IPS DF 6.9 (cell line): ENCODE measurements at places on chromosomes 3 and 15.

DNA sequence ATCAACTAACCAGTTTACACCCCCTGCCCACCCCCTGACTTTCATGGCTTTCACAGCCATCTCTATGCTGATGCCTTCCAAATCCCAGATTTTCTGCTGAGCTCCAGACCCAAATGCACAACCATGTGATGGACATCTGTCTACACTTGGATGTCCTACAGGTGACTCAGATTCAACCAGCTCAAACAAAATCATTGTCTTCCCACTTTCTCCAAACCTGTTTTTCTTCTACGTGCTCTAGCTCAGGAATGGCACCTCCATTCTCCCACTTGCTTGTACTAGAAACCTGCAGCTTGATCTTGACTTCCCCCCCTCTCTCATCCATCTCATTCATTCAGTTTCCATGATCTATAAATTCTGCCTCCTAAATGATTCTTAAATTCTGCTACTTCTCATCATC lies 34.1 kb upstream of the RARRES1 start:
- no peak overlapping the region for H3K4me3 ChIP-seq
- DNase-seq = no peak

GRCh38 chr15:77811270-77811669 lies 178.6 kb upstream of the LINGO1 start:
- H3K27me3 ChIP-seq = no peaks in the 10 kb centered on the region

DNA sequence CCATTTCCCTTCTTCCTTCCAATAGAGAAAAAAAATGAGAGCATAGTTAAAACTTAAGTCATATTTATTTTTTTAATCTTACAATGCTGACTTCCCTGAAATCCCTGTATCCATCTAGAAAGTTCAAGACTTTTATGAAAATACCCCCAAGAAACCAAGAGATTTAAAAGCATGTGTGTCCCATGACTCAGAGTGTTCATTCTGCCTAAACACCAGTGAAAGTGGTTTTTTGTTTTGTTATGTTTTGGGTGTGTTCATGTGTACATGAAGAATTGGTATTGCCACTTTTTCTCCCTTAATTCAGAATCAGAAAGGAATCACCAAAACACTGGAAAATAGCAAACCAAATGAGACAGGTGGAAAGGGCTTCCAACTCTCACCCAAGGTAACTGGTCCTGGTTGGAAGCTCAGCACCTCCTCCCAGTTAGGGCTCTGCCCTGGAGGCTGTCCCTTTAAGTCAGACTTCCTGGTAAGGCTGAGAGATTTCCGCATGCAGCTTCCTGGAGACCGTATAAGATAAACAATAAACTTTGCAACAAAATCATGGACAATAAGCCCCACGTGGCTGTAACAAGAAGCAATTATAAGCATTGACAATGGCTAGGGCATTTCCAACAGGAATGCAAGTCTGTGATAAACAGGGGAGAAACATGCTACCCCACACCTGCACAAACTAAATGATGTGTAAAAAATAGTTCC lies 121.9 kb upstream of the ARHGEF3 start:
- no peaks in the 10 kb centered on the region for H3K27me3 ChIP-seq
- no peaks in the 10 kb centered on the region for H3K36me3 ChIP-seq
- H3K4me3 ChIP-seq = no peak overlapping the region
- no peak overlapping the region for H3K27ac ChIP-seq
- DNase-seq = no peak

DNA sequence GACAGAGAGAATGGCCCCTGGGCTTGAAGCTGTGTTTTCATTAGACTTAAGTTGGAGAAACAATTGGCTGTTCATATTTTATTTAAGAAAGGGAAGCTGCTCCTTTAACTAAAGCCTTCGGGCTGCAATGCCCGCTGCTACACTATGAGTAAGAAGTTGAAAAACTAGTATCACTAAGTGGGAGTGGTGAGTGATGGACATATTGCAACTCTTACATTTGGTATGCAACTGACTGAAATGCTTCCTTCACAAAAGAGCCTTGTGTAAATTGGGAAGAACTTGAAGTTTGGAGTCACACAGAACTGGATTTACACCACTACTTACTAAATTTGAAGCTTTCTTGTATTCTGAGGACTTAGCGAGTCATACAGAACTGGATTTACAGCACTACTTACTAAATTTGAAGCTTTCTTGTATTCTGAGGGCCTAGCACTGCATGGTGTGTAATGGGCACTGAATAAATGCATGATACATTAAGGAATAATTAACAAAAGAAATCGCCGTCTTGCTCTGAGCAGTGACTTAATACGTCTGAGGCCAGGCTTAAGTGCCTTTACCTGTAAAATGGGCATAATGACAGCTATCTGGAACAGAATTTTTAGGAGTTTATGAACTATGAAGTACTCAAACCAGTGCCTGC lies 149.5 kb downstream of the RYR3 start:
- no peak for DNase-seq
- H3K4me3 ChIP-seq = no peak overlapping the region
- no peaks in the 10 kb centered on the region for H3K36me3 ChIP-seq
- no peak overlapping the region for H3K27ac ChIP-seq
- no peaks in the 10 kb centered on the region for H3K27me3 ChIP-seq

GRCh38 chr15:38091078-38091645 lies 156.7 kb downstream of the TMCO5A start:
- H3K36me3 ChIP-seq = no peaks in the 10 kb centered on the region
- no peaks in the 10 kb centered on the region for H3K4me1 ChIP-seq
- H3K4me3 ChIP-seq = no peak overlapping the region
- H3K27ac ChIP-seq = no peak overlapping the region
- no peaks in the 10 kb centered on the region for H3K27me3 ChIP-seq

- no peaks in the 10 kb centered on the region for H3K27me3 ChIP-seq
- H3K4me3 ChIP-seq = no peak overlapping the region
- no peak overlapping the region for H3K27ac ChIP-seq
- no peaks in the 10 kb centered on the region for H3K36me3 ChIP-seq
Measured at GRCh38 chr3:36548712-36549111, 168.4 kb downstream of the STAC start.

DNA sequence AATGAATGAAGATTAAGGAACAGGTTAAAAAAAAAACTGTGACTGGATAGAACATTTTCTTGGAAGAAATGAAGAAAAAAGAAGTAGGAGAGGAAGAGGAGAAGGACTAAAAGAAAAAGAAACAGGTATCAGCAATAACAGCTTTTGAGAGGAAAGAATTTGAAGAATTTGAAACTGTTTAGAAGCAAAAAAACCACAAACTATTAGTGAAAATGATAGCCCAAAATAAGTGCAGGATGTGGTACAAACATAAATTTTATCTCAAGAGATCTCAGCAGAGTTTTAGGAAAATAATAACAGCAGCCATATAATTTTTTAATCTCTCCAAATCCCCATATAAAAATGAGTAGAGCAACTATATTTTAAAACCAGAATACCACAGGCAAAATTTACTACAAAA lies 8.8 kb upstream of the A4GNT start:
- no peak overlapping the region for H3K27ac ChIP-seq
- H3K36me3 ChIP-seq = no peaks in the 10 kb centered on the region
- no peak for DNase-seq
- H3K27me3 ChIP-seq = no peaks in the 10 kb centered on the region

- H3K27ac ChIP-seq = no peak overlapping the region
- no peak for DNase-seq
- no peaks in the 10 kb centered on the region for H3K36me3 ChIP-seq
Measured at GRCh38 chr15:60889006-60889405, 340.1 kb downstream of the RORA start.

DNA sequence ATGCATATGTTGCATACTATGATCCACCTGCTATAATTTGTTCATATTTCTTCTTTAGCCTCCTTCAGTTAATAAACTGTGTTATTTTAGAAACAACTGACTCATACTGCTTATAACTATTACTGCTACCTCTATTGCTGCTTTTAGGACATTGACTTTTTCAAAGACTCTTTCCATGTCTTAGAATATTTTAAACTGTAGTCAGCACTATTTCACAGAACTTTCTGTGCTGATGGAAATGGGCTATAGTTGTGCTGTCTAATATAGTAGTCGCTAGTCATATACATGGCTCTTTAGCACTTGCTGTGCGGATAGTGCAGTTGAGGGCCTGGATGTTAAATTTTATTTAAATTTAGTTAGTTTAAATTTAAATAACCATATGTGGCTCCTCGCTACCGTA lies 55.6 kb downstream of the NEK11 start:
- no peak overlapping the region for H3K4me3 ChIP-seq
- no peak overlapping the region for H3K27ac ChIP-seq
- no peak for DNase-seq

DNA sequence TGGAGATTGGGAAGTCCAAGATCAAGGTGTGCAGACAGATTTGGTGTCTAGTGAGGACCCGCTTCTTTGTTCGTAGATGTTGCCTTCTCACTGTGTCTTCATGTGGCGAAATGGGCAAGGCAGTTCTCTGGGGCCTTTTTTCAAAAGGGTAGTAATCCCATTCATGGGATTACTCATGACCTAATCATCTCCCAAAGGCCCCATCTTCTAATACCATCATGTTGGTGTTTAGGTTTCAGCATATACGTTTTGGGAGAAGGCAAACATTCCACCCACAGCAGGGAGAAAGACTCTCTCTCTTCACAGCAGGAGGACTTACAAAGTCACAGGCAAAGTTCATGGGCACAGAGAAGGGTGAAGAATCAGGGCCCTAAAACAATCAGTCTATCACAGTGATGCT lies 252.1 kb downstream of the RPLP1 start:
- no peak overlapping the region for H3K4me3 ChIP-seq
- no peak overlapping the region for H3K27ac ChIP-seq
- H3K36me3 ChIP-seq = no peaks in the 10 kb centered on the region
- DNase-seq = no peak
- no peaks in the 10 kb centered on the region for H3K27me3 ChIP-seq

GRCh38 chr15:65695081-65695480 lies 73.3 kb downstream of the SLC24A1 start:
- H3K27ac ChIP-seq = no peak overlapping the region
- H3K4me3 ChIP-seq = no peak overlapping the region
- H3K4me1 ChIP-seq = no peaks in the 10 kb centered on the region
- H3K27me3 ChIP-seq = no peaks in the 10 kb centered on the region
- H3K36me3 ChIP-seq = no peaks in the 10 kb centered on the region

DNA sequence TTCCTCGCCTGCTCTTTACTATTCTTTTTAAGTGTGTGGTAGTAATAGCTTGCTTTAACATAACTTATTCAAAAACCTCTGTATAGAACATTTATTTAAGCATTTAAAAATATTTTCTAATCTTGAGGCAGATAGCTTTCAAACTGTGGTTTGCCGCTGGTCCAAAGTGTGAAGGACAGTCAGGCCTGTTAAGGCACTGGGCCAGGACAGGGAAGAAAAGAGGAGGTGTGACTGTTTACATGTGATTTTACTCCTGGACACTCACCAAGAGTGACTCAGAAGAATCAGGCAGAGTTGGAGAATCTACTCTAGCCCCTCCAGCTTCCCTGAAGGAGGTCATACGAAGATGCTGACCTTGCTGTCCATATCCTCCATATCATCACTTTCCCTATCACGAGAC lies 44.7 kb downstream of the CEP152 start:
- 0 out of 2 replicates have a peak, but pooled peaks cover 4% of the 10 kb centered on the region for H3K36me3 ChIP-seq
- no peak overlapping the region for H3K27ac ChIP-seq
- no peaks in the 10 kb centered on the region for H3K4me1 ChIP-seq
- no peak overlapping the region for H3K4me3 ChIP-seq

DNA sequence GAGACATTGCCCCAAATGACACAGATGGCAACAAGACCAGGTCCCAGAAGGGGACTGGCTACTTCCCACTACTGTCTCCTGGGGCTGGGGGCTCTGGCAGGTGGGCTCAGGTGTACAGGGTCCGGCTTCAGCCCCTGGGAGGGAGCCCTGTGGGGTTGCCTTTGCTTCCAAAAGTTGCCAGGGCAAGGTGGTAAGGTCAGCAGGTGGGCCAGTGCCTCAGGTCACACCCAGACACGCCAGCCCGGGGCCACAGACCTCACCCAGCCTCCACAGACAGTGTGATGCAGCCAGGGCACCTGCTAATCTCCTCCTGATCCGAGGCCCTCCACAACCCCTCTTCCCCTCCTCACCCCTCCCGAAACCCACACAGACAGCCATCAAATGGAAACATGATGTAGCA lies 7.5 kb downstream of the OXTR start:
- H3K36me3 ChIP-seq = no peaks in the 10 kb centered on the region
- no peak overlapping the region for H3K27ac ChIP-seq
- H3K4me3 ChIP-seq = no peak overlapping the region
- no peaks in the 10 kb centered on the region for H3K4me1 ChIP-seq
- DNase-seq = no peak
- peaks cover 2% of the 10 kb centered on the region; the same call in 1 of the 2 replicates for H3K27me3 ChIP-seq

DNA sequence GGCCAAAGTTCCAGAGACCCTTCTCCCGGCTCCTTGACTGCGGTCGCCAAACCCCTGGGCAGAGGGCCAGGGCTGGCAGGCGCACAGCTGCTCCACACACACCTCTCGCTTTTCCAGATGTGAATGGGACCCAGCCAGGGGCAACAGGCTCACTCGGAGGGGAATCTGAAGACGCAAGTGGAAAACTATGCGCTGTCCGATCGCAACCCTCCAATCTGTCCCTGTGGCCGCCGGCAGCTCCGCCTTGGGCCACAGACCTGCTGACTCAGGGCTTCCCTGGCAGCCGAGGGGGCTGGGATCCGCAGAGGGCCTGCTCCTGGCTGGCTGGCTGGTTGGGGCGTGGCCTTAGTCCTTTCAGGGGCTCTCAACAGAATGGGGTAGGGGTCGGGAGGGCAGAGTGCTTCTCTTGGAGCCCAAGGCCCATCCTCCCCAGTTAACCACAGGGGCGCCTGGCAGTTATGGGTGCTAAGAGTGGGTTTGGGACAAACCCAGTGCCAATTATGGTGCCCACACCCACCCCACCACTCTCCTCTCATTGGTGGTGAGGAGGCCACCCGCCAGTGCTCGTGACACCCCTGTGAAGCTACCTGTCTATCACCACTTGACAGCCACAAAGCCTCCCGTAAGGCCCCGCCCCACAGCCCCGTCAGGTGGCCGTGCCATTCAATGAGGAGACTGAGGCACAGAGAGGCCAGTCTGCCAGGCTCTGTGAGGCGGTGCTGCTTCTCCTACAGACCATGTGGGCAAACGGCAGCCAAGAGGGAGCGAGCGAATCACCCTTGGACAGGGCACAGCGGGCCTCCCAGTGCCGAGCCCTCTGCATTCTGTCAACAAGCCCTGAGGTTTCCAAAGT lies 53.8 kb downstream of the IQSEC1 start:
- H3K4me1 ChIP-seq = peaks cover 22% of the 10 kb centered on the region
- H3K27ac ChIP-seq = no peak overlapping the region
- no peak overlapping the region; the same call in 1 of the 2 replicates for H3K4me3 ChIP-seq

GRCh38 chr3:8213286-8213685 lies 288.3 kb upstream of the LMCD1 start:
- H3K36me3 ChIP-seq = no peaks in the 10 kb centered on the region
- no peaks in the 10 kb centered on the region for H3K4me1 ChIP-seq
- no peak for DNase-seq
- no peak overlapping the region for H3K4me3 ChIP-seq
- H3K27me3 ChIP-seq = no peaks in the 10 kb centered on the region
- H3K27ac ChIP-seq = no peak overlapping the region
